SK-N-SH treated with all-trans-retinoic acid at 6 μM for 48 hours (cell line): ENCODE measurements at places on chromosomes 1 and 21.

GRCh38 chr21:45067462-45068285 is 6.7 kb upstream of the ADARB1 start:
- ATAC-seq = no peak

DNA sequence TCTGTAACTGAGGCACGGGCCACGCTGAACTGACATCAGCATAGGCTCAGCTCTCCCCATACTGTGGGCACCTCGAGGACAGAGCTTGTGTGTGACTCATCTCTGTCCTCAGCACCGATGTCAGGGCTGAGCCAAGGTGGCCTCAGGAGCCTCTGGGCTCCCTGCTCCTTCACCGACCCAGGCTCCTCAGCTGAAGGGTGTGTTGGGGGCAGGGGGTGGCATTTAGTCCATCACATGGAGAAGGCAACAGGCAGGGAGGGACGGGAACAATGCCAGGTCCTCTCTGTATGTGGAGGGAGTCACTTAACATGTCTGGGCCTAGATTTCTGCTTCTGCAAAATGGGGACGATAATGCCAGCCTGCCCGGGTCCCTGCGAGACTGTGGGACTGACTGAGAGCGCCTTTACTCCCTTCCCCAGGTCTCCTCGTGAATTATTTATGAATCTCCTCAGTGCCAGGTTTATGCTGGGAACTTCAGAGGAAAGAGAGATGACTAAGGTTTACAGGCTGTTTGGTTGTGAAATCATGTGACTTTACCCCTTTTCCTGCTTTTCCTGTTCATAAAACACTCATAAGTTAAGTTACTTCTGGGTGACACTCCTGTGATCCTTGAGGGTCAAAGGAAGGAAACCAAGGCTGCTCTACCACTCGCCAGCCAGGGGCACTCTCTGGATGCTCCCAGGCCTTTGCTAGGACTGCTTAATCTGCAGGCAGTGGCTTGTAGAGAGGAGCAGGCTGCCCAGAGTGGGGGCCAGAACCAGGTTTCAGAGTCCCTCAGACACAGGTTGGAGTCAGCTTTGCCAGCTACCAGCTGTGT is 16.2 kb downstream of the TTC39A start:
- ATAC-seq = peak; percentile 55

DNA sequence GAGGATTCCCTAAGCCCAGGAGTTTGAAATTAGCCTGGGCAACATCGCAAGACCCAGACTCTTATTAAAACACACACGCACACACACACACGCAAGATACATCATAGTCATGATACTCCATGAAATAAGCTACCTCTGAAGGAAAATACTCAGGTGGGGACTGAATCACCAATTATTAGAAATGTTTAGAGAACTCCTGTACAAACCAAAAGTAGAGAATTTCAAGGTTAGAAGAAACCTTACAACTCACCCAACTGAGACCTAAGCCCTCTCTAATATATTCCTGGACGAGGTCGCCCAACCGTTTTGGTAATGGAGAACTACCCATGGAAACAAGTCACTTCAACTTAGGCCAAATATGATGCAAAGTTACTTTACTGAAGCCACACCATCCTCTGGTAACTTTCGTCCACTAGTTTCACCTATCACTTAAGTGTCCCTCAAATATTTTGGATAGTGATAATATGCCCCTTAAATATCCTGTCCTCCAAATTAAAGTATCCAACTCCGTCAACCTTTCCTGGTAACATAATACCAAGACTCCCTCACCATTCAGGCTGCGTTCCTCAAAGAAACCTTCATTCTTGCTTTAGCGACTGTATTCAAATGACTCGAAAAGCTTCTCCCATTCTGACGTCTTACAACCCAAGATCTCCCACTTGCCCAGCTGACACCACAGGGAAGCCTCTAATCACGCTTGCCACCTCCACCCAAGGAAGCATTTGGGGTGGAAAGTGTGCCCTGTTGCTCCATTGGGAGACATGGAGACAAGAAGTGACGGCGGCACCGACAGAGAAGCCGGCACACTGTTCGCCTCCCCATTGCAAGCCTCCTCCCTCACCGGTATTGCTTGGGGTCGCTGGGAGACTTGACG is 856 bp downstream of the NRDC start:
- peak; percentile 25 for ATAC-seq

DNA sequence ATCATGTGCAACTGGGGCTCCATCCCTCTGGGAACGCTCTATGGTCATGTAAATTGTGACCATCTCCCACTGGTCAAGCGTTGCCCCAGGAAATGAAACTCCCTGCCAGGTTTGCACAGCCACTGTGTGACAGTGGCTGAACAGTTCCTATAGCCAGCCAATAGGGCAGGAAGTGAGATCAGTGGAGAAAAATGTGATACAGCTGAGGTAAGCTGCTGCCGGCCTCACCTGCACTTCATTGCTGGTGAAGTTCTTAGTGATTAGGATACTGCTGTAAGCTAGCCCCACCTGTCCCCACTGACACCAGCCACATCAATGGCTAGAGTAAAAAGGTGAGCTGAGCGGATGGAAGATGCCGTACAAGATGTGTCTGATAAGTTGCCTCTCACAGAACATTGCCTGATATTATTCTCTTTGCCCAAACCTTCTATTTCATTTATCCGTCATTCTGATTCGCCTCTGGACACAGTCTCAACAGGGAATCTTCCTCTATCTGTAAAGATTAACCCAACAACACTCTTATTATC is 38.4 kb upstream of the CDC42BPA start:
- ATAC-seq = peak; percentile 61

- ATAC-seq = no peak
These were observed 86.7 kb upstream of the PTBP2 start for GRCh38 chr1:96634883-96635282.

DNA sequence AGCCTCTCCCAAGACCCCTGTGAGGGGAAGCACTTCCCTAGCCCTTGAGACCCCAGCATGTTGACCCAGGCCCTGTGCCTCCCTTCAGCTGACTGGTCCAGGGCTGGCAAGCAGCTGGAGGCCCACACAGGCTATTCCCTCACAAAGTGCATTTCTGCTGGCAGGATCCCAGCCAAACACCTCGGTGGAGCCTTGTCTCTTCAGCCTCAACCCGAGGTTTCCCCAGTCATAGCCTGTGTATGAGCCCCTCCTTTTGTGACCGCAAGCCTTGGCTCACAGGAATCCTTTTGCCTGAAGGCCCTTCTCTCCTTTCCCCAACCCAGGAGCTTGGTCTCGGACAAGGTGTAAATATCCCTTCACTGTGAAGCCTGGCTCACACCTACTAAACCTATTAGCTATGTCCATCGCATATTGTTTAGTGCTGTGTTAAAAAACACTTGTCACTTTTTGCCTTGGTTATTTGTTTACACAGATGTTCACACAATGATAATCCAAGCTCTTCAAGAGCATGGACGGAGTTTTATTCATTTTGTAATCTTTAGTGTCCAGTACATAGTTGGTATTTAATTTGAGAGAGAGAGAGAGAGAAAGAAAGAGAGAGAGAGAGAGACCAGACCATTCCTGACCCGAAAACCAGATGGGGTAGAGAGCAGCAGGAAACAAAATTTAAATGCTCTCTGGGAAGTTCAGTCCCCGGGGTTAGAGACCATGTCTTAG is 8.5 kb upstream of the CD247 start:
- no peak; the same call in 2 of the 3 replicates for ATAC-seq

DNA sequence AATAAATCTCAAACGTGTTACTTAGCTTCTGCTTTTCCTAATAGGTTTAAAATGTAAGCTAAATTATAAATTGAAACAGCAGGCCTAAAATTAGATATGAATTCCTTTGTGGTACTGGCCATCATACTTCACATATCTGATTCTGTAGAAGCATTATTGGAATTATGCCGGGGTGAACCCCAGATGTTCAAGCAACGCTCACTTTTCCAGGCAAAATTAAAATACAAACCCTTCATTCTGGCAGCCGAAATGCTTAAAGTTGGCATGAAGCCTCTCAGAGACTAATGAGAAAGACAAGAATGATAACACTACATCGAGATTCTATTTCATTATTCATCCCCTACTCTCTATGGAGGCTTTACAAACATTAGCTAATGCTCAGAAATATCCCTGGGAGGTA is 1352.7 kb upstream of the ADGRL2 start:
- ATAC-seq = no peak

GRCh38 chr1:219518168-219518906 is 94.6 kb downstream of the ZC3H11B start:
- ATAC-seq = peak; percentile 97

DNA sequence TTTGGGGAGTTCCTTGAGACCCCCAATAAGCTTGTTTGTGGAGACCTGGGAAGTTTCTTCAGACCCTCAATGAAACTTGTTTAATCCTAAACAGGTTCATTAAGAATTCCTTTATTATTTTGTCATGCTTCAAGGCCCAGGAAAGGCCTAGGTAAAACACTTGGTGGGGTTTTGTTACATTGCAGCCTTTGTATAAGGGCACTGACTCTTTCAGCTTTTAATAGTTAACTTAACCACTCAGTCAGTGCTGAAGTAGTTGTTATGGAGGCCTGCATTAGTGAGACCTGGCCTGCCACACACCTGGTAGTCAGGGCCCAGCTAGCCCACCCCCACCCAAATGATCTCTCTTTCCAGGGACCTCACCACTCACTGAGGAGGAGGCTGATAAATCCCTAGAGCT is 103.7 kb downstream of the FCRL5 start:
- no peak for ATAC-seq

- ATAC-seq = peak; percentile 88
These were observed 205.0 kb downstream of the HIVEP3 start for GRCh38 chr1:41713557-41714327.

GRCh38 chr1:190049314-190049713 is 428.4 kb downstream of the BRINP3 start:
- no peak for ATAC-seq

- ATAC-seq = peak; percentile 76
These were observed 122.6 kb upstream of the PPP2R5A start for GRCh38 chr1:212162635-212163034.

GRCh38 chr21:29610779-29611360 is 312.1 kb downstream of the BACH1 start:
- ATAC-seq = no peak

DNA sequence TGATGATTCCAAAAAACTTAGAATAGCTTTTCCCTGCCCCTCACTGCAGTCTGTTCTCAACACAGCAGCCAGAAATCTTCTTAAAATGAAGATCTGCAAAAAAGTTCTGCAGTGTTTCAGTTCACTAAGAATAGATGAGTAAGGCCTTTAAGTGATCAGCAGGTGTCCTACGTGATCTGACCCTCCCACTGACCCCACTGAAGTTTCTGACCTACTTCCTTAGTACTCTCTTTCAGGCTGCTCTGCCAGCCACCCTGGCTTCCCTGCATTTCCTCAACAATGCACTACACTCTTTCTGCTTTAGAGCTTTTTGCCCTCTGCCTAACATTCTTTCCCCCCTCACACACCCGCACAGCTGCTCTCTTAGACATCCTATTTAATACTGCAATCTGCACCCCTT is 182.5 kb downstream of the AKT3 start:
- no peak for ATAC-seq

- ATAC-seq = no peak
These were observed 49.7 kb downstream of the NMNAT2 start for GRCh38 chr1:183368213-183369108.

DNA sequence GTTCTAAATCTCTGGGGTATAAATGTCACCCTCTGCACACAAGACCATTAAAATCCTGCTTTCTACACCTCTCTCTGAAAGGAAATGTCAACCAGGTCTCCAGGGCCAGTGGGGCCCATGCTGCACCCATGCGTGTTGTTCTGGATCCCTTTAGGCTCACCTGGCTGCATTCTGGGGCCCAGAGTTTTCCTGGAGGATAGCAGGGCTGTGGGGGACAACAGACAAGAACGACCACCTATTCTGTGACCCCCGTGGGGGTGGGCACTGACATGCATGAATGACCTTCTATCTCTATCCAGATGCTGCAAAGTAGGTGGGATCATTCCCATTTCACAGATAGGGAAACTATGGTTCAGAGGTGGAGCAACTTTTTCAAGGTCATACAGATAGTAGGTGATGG is 41.6 kb downstream of the TNNT2 start:
- no peak for ATAC-seq

GRCh38 chr1:109218516-109218915 is 4.8 kb downstream of the SARS1 start:
- no peak for ATAC-seq

DNA sequence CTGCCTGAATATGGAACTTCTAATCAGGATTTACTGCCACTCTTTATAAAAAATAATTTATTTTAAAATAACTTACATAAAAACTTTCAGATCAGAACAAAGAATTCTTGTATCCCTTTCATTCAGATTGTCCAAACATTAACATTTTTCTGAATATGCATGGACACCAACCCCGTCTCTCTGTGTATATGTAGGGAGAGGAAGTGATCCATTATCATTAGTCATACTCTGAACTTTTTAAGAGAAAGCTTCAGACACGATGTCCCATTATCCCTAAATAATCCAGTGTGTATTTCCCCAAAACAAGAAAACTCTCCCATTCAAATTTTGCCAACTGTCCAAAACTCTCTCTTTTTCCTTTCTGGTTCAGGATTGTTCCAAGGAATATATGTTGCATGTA is 122.3 kb upstream of the CXADR start:
- ATAC-seq = no peak

- peak; percentile 64 for ATAC-seq
These were observed 1.7 kb downstream of the TMCC2 start for GRCh38 chr1:205229399-205229871.

DNA sequence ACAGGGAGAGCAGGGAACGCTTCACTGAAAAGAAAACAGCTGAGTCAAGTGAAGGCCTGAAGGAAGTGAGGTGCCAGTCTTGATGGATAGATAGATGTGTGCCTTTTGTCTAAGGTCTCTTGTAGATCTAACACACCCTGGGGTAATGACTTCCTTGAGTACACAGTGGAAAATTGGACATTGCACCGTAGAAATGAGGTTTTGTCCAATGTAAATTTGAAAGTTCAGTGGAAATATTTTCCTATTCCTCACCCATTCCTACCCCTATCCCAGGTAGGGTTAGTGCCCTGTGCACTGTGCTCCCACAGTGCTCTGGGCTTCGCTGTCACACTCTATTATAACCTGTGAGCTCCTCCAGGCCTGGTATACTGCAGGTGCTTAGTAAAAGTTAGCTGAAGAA is 24.3 kb downstream of the ZMYND12 start:
- no peak for ATAC-seq

- ATAC-seq = no peak
These were observed 140.2 kb upstream of the TIAM1 start for GRCh38 chr21:31484219-31484618.

GRCh38 chr1:241591736-241592135 is 48.4 kb downstream of the CHML start:
- no peak for ATAC-seq

DNA sequence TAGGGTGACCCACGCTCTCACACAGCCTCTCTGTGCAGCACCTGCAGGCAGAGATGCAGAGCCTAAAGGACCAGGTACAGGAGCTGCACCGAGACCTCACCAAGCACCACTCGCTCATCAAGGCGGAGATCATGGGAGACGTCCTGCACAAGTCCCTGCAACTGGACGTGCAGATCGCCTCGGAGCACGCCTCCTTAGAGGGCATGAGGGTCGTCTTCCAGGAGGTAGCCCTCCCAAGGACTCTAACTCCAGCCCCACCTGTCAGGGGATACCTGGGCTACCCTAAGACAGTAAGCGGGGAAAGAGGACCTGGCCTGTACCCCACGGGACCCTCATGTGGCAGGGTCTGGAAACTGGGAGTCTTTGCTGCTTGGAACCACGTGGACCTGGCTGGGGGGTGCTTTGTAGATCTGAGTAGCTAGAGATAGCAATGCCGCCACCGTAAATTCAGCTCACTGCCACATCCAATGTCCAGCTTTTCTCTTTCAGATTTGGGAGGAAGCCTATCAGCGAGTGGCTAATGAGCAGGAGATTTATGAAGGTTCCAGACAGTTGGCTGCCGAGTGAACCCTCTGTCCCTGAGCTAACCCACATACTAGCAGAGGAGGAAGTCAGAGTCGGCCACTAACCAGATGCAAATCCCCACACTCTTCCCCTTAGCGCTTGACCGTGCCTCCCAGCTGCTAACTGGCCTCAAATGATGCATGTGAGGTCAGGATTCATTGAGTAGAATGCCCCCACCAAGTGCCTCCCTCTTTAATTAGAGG is 6.5 kb downstream of the RNF207 start:
- no peak for ATAC-seq
